ENCODE measurements at places on chromosomes 3 and 15. TPM values are rescaled to one million over a fixed set of nuclear protein-coding genes. Genes with fewer than 3 reads are reported as not detected.

The CFAP44 gene
- 14.9 TPM for total RNA-seq

The HGD gene
- total RNA-seq = 0.78 TPM

The GABRG3 gene
- not detected for total RNA-seq

The MEX3B gene
- total RNA-seq = 0.31 TPM

The GATM gene
- 15.7 TPM for total RNA-seq

The CORO2B gene
- 1.0 TPM for total RNA-seq

The C2CD4B gene
- total RNA-seq = not detected

The OR5K2 gene
- total RNA-seq = not detected

The UBR1 gene
- 46.6 TPM for total RNA-seq

Data from activated B cell treated with CpG ODN at 0.5 μM for 24 hours (primary cell).